ENCODE measurements at places on chromosomes 2 and 18.

DNA sequence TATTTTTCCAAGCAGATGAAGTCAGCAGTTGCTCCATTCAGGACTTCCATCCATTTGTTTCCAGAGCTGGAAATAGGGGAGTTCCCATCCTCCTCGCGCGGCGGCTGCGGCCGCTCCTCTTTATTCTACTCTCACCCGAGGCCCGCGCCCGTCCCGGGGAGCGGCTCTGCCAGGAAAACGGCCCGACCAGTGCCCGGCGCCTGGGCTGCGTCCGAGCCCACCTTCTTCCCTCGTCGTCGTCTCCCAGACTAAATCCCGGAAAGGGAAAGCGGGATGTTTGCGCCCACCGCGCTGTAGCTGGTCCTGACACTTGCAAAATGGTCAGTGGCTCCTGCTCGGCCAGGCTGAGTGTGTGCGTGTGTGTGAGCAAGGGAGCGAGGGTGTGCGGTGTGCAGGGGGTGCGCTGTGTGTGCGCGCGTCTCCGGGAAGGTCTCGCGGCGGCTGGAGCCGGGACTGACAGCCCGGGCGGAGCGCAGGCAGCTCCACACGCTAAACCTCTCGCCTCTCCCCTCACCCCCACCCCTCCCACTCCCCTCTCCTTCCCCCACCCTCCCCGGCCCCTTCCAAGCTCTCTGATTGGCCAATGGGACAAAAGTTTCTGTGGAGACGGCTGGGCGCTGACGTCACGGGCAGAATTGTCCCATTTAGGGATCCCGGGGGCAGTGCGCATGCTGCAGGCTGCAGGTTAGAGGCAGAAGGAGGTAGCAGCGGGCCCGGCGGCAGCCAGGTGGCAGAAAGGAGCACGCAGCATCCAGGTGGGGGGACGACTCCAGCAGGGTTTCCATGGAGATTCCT is at the start of gene NOL4:
NOL4 (minus strand) TSS at position 491 of the 795 bp plus-strand sequence. CDS start 1,660 bp downstream, outside the sequence.
- no peak for DNase-seq

DNA sequence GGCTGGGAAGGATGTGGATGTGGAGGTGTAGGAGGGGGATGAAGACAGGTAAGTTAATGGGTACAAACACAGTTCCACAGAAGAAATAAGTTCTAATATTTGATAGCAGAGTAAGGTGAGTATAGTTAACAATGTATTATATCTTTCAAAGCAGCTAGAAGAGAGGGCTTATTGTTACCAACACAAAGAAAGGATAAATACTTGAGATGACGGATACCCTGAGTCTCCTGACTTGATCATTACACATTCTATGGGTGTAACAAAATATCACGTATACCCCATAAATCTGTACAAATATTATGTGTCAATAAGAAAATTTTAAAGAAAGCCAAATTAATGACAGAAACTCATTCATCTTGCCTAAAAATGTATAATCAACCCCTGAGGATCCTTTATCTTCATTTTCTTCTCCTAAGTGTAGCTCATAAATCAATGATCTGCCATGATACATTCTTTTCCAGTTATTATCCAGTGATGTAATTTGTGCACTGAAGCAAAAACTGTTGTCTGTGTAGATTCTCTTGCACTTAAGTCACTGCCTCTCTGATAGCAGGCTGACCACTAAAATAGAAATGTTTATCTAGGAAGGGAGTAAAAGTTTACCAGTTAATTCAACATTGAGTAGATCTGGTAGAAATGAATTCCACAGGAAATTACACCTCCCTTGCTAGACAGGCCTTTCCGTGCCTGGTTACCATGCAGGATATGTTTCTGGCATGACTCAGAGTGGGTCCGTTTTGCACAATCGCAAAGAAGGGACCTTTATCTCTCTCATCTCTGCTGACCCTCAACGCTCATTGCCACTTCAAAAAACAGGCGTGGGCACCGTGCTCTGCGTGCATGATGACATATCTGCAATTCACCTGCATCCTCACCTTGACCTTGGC is 249.7 kb upstream of the NCKAP5 start:
- no peak for DNase-seq

GRCh38 chr2:14960686-14961324 is 328.3 kb downstream of the LRATD1 start:
- DNase-seq = no peak

DNA sequence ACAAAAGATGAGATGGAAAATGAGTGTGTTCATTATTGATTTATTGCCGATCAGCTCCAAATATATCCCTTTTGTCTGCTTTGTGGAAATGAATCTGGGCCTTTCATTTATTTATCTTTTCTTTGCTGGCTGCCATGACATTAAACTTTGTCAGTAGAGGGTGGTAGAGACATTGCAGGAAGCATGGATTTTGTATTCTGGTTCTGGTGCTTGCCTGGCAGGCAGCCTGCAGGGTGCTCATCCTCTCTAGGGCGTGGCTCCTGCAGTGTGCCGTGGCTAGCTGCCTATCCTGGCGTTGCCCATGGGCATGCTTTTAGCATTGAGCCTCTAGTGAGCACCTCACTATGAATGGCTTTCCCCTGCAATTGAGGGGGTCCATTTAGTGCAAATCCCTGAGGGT is 593.1 kb downstream of the RNF144A start:
- DNase-seq = no peak

- no peak for DNase-seq
Observed at GRCh38 chr2:28035816-28036215, 145.3 kb downstream of the BABAM2 start.

DNA sequence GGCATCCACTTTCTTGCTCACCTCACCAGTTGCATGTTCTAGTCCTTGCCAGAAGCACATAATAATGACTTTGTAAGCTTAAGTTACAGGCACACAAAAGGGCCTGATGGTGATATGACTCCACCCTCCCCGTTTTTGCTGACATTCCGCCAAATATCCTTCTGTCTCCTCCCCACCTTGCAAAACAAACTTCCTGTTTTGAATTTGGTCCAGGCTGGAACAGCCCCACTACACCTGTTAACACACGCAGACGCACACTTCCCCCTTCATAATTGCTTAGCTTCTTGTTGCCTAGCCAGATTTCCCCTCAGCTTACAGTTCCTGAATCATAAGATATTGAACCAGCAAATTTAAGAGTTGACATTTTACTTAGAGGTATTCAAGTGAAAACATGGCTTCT is at the start of gene MGAT5:
MGAT5 (plus strand) TSS at position 269 of the 400 bp plus-strand sequence. CDS start 332 bp downstream, outside the sequence.
- no peak for DNase-seq

DNA sequence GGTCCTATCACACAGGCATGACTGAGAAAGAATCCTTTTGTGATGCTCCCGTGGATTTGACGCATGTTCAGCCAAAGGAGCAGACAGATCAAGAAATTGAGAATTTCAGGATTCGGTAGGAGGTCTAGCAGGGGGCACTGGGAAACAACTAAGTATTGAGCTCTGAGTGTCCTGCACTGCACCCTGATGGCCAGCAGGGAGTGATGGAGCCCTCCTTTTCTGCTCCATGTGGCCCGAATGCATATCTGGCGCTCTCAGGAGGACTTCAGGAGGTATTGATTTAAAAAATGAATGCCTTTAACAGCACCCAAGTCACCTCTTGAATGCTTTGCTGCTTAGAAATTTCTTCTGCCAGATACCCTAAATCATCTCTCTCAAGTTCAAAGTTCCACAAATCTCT is 58.0 kb downstream of the ZNF519 start:
- DNase-seq = no peak

DNA sequence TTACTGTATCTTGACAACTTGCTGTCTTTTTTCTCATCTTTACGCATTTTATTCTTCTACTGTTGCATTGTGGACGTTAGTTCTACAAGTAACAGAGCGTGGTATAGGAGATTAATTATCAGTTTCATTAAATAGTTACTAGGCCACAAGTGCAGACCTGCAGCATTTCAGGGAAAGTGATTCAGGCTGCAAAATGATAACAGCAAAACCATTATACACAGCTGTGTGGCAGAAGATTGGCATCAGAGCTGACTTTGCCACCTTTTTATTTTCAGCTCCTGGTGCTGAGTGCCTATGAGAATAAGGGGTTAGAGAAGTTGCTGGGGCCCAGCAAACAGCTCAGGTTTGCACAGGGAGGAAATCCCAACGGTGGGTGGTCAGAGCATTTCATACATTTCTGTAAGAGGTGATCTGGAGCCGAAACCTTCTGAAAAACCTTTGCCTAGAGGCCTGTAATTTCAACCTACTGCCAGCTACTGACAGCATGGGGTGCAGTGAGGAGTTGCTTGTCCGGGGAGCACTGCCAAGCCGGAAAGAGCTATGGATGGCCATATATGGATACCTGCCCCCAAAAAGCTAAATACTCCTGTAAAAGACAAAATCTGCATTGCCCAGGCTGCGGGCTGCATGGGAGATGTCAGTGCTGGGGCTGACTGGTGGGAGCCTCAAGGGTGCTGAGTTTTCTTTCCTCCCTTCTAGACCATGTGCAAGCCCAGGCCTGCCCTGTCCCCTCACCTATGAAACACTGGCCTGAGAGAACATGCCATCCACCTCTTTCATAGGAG is 2.7 kb upstream of the CCBE1 start:
- DNase-seq = no peak

- no peak for DNase-seq
Observed at GRCh38 chr2:196607073-196607472, 32.4 kb upstream of the CCDC150 start.
